GOT3 (cell line): ENCODE measurements at places on chromosomes 6 and 20.

GRCh38 chr6:166877906-166878305, 78.4 kb downstream of the RNASET2 start:
- no peak for DNase-seq

- no peak for DNase-seq
Observed at GRCh38 chr20:7392542-7393206, 547.6 kb downstream of the HAO1 start.

DNA sequence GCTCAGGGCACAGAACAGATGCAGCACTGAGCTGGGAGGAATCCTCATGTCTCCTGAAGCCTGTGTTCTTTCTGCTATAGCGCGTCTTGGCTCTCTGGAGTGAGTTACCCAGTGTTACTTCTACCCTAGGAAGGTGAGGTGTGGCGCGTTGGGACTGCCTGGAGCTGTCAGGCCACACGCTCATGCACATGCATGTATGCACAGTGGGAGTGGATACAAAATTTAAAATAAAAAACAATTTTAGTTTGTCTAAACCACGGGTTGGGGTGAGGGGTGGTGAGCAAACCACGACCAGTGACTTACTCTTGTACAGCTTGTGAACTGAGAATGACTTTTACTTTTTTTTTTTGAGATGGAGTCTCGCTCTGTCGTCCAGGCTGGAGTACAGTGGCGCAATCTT, 298.6 kb upstream of the SUPT3H start:
- no peak for DNase-seq

- no peak for DNase-seq
Observed at GRCh38 chr6:120378582-120379220, 955.6 kb downstream of the TBC1D32 start.

DNA sequence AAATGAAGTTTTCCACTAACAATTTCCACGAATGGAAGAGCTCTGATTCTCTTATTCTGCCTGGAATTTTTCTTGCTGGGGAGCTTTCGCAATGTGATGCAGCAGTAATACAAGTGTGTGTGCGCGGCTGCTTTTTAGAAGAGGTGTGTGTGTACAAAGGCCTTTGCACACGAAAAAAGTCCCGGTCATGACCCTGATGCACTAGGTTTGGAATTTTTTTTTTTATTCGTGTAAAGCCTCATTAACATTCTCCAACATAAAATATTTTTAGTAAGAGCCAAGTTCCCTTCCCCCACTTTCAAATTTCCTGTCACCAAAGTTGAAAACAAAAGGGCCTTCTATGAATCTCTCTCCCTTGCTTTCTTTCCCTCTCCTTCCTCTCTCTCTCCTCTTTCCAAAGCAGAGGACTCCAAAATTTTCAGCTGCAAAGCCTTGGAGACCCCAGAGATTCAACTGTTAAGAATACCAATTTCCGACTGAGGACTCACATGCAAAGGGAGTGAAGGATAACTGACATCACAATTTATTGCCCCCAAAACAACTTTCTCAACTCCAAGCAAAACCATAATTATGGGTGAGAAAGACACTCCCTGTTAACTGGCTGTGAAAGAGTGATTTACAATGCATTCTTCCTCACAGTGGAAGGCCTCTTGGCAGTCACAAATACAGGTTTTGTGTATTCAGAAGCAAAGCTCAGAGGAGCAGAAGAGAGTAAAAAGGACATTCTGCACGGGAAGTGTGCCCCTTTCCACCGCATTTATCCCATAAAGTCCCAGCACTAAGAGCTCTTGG, 421.2 kb upstream of the JARID2 start:
- DNase-seq, result no peak

DNA sequence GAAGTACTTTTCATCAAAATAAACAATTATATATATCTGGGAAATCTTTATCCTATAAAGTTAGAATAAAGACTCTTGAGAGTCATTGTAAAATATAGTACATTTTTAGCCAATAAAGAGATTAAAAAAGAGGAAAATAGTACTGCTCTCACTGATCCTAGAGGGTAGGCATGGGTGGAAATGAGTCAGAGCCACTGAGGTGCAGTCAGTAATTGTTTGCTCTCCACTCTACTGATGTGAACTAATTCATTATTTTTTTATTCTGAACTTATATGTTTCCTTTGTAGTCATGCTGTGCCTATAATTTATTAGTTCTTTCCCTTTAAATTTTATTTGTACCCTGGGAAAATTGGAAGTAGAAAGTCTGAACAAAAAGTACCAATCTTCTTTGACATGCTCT, 1359.4 kb upstream of the GJE1 start:
- DNase-seq, result no peak

DNA sequence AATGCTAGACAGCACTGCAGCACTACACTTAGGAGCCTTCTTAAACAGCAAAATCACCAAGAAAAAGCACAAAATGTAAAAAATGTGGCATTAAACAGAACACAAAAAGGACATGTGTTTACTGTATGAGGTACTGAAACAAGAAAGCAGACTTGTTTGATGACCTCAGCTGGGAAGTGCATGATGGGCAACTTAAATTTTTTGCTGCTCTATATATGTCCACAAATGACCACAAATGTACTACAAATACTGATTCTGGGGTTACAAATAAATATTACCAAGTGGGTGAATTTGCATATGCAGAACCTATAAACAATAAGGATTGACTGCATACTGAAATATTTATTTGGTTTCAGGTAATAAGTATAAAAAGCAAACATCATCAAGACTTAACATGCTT, 13.1 kb downstream of the RAB23 start:
- no peak for DNase-seq

- DNase-seq, result no peak
Observed at GRCh38 chr20:49140834-49141233, 47.3 kb downstream of the STAU1 start.

DNA sequence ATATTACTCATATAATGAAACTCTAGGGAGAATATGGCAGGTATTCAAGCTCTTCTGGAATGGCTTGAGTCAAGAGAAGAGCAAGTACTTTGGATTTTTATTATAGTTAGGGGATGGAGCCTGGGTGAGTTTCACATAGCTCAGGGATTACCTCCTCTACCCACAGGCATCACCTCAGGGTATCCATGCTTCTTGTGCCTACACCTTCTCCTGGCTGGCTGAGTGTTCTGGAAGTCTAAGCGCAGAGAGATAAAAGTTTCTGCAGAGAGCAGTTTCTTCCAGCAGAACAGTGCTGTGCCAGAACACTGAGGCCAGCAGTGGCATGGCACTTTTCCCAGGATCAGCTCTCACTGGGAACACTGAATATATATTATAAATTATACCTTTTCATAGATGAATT, 199.7 kb upstream of the KCNQ5 start:
- DNase-seq, result no peak

- no peak for DNase-seq
Observed at GRCh38 chr6:134172020-134172705, 119.7 kb upstream of the SLC2A12 start.

DNA sequence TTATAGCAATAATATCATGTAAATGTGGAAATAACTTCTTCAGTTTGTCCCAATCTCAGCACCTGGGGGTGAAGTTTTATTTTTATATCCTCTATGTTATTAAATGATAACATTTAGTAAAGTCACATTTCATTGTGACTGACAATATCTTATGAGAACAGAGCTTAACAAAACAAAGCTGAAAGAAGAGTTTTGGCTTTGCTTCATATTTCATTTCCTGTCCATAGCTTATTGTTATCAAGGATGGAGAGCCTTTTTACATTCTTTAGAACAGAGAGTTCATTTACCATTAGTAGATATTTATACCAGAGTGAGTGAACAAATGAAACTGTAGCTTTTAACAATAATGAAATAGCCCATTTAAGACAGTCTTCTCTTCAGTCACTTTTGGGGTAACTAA, 231.9 kb upstream of the SGK1 start:
- DNase-seq, result no peak

DNA sequence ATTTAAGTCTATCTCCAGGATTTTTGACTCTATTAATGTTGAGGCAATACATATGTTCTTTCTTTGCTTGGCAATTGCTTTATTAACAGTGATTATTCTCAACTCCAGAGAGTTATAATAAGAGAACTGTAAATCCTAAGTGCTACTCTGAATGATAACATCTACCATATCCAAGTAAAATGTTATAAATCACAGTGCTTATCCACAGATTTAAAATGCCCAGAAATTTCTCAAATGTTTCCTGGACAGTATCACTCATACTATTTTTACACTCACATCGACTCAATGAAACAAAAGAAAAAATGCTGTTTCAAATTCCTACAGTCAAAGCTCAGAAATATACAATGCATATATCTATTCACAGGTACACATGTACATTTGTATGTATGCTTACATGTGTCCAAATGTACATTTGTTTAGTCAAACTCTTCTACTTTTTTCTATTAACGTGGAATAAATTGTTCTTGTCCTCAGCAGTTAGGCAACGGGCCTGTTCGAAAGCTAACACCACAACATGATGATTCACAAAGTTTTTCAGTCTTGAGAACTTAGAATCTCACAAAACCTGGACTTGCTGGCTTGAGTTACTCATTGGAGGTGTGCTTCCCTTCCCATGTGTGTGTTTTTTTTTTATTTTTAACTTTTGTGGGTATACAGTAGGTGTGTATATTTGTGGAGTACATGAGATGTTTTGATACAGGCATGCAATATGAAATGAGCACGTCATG, 193.0 kb downstream of the GJA10 start:
- no peak for DNase-seq

GRCh38 chr6:24125980-24126379, at the start of gene NRSN1:
Gene NRSN1, plus strand, starts transcription at chr6:24126215. Its CDS starts 8,113 bp downstream, at chr6:24134328.
- no peak for DNase-seq

DNA sequence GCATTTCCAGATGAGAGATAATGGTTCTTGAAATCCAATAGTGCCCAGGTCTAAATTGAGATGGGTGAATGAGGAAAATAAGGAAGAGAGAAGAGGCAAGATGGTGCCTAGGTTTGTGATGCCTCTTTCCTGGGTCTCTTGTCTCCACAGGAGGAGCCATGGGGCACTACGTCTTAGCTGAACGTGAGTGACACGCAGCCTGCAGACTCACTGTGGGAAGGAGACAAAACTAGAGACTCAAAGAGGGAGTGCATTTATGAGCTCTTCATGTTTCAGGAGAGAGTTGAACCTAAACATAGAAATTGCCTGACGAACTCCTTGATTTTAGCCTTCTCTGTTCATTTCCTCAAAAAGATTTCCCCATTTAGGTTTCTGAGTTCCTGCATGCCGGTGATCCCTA, 6.8 kb downstream of the HFE start:
- no peak for DNase-seq

- no peak for DNase-seq
Observed at GRCh38 chr6:45371924-45372573, 5.7 kb downstream of the SUPT3H start.

DNA sequence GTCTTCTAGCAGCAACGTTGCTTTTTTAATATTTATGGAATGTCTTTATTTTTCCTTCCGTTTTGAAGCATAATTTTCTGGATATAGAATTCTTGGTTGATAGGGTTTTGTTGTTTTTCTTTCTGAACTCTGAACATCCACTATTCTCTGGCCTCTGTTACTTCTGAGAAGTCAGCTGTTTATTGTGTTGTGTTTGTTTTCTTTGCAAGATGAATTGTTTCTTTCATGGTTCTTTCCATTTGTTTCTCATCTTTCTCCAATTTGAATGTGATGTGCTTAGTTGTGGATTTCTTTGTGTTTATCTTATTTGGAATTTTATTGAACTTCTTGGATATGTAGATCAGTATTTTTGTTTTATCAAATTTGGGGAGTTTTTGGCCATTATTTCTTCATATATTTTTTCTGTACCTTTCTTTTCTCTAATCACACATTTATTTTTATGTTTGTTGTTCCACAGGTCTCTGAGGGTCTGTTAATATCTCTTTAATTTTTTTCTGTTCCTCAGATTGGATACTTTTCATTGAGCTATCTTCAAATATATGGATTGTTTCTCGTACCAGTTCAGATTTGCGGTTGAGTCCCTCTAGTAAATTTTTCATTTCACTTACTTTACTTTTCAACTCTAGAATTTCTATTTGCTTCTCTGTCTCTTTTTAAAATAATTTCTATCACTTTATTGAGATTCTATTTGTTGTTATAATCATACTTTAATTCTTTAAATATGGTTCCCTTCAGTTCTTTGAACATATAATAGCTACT, 18.0 kb downstream of the HIVEP1 start:
- no peak for DNase-seq

DNA sequence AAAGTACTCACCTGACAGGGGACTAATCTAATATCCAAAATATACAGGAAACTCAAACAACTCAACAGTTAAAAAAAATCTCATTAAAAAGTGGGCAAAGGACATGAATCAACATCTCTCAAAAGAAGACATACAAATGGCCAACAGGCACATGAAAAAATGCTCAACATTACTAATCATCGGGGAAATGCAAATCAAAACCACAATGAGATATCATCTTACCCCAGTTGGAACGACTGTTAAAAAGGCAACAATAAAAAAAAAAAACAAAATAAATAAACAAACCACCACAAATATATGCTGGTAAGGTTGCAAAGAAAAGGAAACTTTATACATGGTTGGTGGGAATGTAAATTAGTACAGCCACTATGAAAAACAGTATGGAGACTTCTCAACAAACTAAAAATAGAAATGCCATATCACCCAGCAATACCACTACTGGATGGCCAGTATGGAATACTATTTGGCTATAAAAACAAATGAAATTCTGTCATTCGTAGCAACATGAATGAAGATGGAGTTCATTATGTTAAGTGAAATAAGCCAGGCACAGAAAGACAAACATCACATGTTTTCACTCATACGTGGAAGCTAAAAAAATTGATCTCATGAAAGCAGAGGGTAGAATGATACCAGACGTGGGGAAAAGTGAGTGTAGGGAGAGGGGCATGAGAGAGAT, 6.6 kb downstream of the SIRPB2 start:
- no peak for DNase-seq

GRCh38 chr6:163958646-163959045, 544.1 kb downstream of the QKI start:
- DNase-seq, result no peak

DNA sequence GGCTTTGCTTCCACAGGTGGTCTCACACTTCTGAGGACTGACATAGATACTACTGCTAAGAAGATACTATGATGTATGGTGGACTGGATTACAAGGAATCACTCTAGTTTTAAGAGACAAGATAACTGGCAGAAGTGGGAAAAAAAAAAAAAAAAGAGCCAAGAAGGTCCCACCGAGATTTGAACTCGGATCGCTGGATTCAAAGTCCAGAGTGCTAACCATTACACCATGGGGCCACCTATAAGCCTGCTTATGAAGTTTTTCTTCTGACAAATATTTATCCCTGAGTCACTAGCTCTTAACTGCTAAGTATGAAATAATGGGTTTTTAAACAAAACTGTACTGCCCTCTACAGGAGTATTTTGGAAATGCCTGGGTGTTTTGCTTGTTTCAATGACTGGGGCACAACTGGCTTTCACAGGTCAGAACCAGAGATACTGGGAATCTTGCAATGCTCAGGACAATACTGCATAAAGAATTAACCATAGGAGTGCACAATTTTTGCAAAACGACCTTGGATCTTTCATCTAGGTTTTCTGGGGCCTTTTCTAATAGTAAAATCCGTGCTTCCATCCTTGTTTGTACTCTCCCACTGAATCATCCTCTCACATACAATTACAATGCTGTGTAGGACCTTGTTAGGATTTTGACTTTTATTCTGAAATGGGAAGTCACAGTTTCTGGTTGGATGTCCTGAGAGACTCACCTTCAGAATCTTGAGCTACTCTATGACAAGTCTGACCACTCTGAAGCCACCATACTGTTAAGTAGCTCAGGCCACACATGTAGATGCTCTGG, 116.3 kb downstream of the OR2B2 start:
- DNase-seq, result peak; percentile 36

- no peak for DNase-seq
Observed at GRCh38 chr6:17987697-17988421, 424 bp upstream of the KIF13A start.
